ENCODE measurements at places on chromosomes 4 and X.

DNA sequence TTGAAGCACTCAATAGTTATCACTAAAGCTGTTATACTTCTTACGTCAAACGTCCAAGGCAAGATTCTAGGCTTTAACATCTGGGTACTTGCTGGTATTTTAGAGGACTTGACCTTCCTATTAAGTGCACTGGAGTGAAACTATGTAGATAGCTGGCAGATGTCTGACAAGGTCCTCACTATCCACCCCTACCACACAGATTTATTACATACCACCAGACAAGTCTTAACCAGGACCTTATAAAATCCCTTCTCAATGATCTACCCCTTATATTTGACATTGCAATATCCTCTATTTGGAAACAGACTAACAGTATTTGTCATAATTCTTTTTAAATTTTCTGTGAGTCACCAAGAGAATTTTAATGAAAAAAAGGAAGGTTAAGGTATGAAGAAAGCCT lies 78.8 kb downstream of the PDGFC start:
- no peak for DNase-seq

DNA sequence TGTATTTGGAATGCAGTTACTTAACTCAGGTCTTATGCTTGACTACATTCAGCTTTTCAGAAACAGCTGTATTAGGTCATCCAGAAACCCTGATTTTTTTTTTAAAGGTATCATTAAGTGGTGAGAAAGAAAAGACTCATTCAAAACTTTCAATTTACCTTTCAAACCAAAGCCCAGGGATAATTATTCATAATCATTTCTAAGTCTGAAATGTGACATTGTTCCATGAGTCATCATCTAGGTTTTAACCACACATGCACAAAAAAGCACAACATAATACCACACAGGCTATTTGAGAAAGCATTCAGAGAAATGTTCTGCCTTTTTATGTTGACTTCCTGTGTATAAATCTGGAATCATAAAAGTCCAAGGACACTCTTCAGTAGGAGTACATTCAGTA lies 288.2 kb downstream of the IL1RAPL2 start:
- DNase-seq = no peak

DNA sequence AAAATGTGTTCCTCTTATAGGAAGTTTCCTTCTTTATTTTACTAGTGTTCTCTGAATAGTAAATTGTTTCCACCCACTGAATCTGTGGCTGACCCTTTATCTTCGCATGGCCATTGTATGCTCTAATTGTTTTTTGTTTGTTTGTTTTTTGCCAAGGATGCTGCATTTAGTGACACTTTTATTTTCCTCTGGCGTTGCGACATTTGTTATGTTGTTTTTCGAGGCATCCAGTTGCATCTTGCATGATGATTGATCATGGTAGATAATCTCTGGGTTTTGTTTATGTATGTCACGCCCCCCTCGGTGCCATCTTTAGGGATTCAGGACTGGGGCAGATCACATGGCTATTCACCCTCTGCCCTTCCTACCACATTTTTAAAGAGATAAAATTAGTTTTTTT lies 2.2 kb downstream of the NMU start:
- no peak for DNase-seq

GRCh38 chrX:140432346-140433175 lies 72.3 kb downstream of the SOX3 start:
- no peak for DNase-seq

- DNase-seq = no peak
Observed at GRCh38 chr4:16693641-16694040, 204.8 kb downstream of the LDB2 start.

DNA sequence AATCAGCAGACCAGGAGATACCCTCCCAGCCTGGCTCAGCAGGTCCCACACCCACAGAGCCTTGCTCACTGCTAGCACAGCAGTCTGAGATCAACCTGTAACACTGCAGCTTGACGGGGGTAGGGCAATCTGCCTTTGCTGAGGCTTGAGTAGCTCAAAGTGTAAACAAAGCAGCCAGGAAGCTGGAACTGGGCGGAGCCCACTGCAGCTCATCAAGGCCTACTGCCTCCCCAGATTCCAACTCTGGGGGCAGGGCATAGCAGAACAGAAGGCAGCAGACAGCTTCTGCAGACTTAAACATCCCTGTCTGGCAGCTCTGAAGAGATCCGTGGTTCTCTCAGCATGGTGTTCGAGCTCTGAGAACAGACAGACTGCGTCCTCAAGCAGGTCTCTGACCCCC lies 15.1 kb upstream of the GABRA2 start:
- DNase-seq = no peak

DNA sequence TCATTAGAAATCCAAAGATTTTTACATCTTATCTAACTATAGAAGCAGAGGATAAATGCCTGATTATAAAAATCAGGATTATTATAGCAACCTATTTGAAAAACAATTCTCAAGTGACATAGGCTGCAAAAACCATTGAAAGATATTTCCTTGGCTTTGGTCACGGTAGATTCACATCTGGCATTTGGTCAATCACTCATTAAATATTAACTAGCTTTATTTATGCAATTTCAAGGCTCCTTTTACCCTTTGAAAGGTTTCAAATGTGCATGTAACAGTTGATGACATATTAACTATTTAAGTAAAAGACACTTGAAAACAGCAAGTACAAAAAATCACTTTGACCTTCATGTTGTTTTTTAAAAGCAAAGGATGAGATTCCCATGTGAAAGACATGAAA lies 98.1 kb downstream of the MMRN1 start:
- DNase-seq = no peak

DNA sequence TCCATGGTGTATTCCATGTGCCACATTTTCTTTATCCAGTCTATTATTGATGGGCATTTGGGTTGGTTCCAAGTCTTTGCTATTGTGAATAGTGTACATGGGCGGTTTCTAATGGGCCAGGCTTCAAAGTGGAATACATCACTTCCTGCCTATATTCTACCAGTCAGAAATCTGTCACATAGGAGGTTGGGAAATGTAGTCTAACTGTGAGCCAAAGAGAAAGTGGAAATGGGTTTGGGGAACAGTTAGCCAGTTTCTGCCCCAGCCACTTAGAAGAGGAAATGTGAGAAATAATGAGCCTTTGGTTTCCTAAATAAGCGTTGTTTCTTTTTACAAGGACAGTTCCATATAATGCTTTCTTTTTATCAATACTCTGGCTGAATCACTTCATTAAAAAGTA lies 85.1 kb upstream of the AP1S2 start:
- no peak for DNase-seq

- DNase-seq = no peak
Observed at GRCh38 chr4:168744021-168744420, 247.2 kb downstream of the PALLD start.

GRCh38 chr4:27934871-27935270 lies 1074.2 kb downstream of the STIM2 start:
- no peak for DNase-seq

GRCh38 chrX:97898798-97899197 lies 1015.1 kb downstream of the RPA4 start:
- no peak for DNase-seq

- DNase-seq = no peak
Observed at GRCh38 chrX:135437867-135438733, 16.4 kb downstream of the SMIM10L2A start.

- no peak for DNase-seq
Observed at GRCh38 chrX:7389576-7389975, 241.6 kb upstream of the PUDP start.

GRCh38 chr4:147864607-147865006 lies 132.7 kb downstream of the ARHGAP10 start:
- no peak for DNase-seq

DNA sequence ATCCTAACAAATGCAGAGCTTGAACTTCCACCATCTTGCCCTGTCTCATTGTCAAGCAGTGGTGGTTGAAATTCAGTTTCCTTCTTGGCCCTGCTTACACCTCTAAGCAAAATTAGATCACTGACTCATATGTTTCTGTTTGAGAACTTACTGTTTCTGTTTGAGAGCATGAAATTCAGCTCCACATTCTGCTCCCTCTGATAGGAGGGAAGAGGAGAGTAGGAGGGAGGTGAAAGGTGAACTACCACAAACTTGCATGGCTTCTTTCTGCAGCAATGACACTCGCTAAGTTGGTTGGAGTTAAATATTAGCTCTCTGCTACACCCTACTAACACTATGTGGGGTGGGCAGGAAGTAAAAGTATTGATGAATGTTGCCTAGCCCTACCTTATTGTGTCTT lies 117.8 kb upstream of the EDA2R start:
- no peak for DNase-seq

GRCh38 chrX:15474028-15474427 lies 19.1 kb downstream of the PIR start:
- no peak for DNase-seq

DNA sequence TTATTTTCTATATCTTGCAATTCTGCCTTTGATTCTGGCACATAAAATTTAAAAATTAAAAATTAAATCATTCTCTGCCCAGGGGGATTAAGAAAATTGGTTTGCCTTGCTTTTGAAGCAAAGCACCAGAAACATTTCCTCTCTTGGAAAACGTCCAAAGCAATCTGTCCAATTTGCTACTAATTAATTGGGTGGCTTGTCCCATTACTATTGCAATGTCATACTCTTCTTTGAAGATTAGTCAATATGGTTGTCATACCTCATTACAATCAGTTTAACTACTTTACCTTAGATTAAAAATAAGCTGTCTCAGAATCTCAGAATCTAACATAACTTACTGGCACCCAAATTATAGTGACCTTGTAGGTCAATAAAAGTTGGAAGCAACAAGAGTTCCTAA lies 208.8 kb downstream of the TMA16 start:
- no peak for DNase-seq

DNA sequence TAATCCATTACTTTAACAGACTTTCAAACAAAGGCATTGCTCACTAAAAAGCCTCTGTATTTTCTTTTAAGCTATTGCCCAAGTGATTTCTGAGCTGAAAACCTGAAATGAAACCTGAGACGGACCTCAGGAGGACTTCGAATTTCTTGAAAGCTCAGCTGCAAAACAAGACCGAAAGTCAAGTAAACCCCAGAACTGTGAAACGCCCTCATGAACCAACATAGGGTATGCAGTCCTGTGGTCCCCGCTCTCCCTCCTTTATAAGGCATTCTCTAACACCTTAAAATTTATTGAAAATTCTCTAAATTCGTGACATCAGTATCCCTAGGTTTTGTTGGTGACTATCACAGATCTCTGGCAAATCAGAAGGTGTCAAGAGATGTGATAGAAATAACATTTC lies 91.8 kb downstream of the SHISA3 start:
- DNase-seq = no peak

- no peak for DNase-seq
Observed at GRCh38 chr4:107902715-107903114, 28.6 kb upstream of the CYP2U1 start.

DNA sequence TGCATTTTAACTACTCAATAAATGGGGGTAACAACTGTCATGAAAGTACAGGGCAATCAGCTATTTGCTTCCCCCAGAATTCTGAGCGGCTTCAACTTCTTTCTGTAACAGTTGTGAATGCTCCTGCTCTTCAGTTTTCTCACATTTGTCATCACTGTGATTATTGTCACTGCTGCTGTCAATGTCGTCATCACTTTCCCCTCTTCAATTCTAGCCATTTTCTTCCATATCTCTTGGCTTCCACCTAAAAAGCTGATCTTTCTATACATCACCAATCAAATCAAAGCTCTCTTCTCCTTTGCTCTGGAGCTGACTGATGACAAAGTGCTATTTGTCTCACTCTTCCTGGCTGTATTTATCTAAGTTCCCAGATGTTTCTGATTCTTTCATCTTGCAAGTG lies 125.6 kb downstream of the COMMD8 start:
- DNase-seq = no peak

DNA sequence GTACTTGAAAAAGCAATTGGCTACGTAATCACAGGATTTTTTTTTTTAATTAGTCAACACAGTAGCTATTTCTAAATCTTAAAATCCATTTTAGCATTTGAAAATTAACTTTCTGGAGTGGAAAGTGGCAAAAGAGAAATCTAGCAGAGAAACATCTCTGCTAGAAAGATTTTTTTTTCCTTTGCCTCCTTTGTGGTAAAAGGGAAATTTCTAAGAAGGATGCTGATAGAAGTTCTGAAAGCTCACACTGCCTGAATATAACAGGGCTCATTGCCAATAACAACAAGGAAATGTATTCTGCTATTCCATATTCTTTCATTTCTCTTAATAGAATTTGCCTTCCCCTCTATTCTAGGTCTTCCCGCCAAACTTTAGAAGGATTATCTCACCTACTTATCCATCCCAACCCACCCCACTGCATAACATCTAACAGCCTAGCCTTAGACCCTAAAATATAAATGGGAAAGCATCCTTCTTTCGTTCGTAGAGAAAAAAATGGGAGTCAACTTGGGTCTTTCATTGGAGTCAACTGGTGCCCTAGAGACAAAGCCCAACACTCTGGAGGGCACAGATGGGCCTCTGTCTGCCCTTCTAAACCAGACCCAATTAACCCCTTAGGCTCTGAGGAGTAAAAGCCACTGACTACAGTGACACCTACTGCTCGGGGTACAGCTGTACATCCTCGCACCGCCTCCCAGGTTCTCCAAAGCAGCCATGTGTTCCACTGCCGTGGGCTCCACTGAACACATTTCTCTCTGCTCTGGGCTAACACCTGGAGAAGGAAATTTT lies 103.9 kb downstream of the MAML3 start:
- DNase-seq = no peak

- DNase-seq = no peak
Observed at GRCh38 chr4:105472871-105473323, 965 bp downstream of the PPA2 start.

DNA sequence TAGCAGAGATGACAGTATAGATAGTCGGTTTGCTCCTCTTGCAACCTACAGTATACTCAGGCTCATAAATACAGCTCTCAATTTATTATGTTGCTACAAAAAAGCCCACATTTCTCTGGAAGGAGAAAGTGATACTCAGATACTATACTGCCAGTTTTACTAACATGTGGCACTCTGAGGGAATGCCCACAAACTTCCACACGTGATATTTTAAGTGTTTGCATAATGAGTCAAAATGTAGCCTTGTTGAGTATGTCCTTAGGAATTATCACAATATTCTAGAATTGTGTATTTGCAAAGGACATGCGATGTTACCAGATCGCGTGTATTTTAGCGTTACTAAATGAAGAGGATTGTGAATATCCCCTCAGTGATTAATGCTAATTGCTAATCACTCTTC lies 929.1 kb downstream of the STIM2 start:
- DNase-seq = no peak

- no peak for DNase-seq
Observed at GRCh38 chr4:186298031-186298647, 32.1 kb downstream of the F11 start.

GRCh38 chr4:184406958-184407391 lies 67.4 kb downstream of the IRF2 start:
- DNase-seq = no peak

DNA sequence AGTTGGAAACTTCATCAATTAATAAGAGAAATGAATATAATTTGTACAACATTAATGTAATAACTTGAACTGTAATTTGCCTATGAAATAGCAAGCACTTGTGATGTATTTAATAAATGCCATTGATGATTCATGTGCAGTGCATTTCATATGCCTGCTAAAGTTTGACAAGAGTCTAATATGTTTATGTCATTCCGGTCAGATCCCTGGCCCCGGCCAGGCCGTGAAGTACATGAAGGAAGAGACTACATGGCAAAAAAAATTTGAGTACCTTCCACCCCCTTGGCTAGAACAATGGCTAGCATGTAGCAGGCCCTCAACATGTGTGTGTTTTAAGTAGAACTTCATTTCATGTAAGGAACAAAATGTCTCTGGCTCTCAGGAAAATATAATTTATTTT lies 161.3 kb downstream of the ATP10D start:
- no peak for DNase-seq

- no peak for DNase-seq
Observed at GRCh38 chr4:89142691-89143669, 31.6 kb downstream of the TIGD2 start.

All from stimulated activated effector memory CD8-positive, alpha-beta T cell treated with anti-CD3 and anti-CD28 coated beads, Interleukin-12 subunit alpha, Interleukin-12 subunit beta, amount 100 ng/mL, for 72 hours (primary cell).